Activated CD4-positive, CD25-positive, alpha-beta regulatory T cell treated with anti-CD3 and anti-CD28 coated beads, Interleukin-2, amount 50 U/mL, for 16 hours (primary cell): ENCODE measurements at places on chromosomes 3 and 15.

- no peak for DNase-seq
These were observed 64.1 kb downstream of the ABCC5 start for GRCh38 chr3:183953471-183954070.

DNA sequence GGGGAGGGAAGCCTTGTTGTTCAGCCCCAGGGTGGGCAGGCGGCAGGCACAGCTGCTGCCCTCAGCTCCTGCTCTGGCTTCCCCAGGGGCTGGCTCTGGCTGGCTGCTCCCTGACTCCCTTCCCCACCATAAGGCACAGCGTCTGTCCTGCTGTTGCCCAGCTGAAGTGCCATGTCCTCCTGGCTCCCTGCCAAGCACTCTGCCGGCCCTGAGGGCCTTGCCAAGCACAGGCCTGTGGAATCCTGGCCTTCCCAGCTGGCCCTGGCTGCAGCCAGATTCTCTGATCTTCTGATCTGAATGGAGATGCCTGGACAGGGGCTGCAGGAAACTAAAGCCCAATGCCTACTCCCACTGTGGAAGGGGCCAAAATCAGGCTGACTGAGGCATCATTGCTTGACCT, 1.1 kb downstream of the IQCF6 start:
- no peak for DNase-seq

- no peak for DNase-seq
These were observed 440.5 kb upstream of the CBLB start for GRCh38 chr3:106309274-106309673.

- DNase-seq, result no peak
These were observed 24.4 kb upstream of the GOLM2 start for GRCh38 chr15:44264148-44264547.

- DNase-seq, result no peak
These were observed 330.2 kb downstream of the EPHB1 start for GRCh38 chr3:135125171-135125801.

DNA sequence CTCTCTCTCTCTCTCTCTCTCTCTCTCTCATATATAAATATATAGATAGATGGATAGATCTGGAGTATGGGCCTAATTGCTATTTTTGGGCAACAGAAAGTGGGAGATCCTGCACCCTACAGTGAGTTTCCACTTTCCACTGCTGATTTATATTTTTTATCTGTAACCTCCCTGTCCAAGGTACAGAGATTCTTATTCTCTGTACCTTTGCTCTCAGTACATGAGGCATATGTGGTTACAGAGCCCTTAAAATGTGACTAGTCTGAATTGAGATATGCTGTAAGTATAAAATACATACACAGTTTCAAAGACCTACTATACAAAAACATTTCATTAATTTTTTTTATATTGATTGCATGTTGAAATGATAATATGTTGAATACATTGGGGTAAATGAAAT, 51.1 kb upstream of the FOXP1 start:
- no peak for DNase-seq
